SK-N-SH treated with all-trans-retinoic acid at 6 μM for 48 hours (cell line): ENCODE measurements at places on chromosomes 13 and 19.

DNA sequence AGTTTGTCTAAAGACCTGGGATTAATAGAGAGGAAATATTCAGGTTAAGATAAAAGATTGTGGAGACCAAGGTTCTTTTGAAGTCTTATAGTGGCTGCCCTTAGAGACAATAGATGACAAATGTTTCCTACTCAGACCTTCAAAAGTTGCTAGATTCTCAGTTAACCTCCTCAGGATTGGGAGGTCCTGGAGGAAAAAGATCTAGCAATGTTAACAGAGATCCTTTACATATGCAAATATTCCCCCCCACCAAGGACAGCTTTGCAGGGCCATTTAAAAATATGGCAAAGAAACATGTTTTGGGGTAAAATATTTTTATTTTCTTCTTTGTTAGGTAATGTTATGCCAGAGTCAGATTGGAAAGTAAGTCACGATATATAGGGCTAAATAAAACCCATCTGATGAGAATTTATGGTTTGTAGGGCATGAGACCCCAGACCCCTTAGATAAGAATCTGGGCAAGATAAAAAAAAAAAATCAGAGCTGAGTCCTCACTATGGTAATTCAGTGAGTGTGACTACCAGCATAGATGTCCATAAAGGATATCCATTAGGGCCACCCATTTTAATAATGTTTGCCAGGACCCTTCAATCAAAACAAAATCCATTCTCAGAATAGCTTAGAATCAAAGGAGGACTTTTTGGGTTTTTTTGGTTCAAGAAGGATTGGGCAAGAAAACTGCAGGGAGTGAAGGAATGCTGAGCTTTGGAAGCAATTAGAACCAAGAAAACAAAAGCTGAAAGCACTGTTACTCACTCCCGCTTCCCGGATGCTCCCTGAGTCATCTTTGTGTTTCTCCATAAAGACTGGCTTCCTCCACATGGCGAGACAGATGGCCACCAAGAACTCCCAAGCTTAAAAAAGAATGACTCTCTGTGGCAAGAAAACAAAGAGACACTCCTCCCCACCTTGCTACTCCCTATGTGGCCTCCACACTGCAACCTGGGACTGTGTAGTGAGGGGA lies 28.2 kb downstream of the VSTM1 start:
- peak; percentile 72 for ATAC-seq

DNA sequence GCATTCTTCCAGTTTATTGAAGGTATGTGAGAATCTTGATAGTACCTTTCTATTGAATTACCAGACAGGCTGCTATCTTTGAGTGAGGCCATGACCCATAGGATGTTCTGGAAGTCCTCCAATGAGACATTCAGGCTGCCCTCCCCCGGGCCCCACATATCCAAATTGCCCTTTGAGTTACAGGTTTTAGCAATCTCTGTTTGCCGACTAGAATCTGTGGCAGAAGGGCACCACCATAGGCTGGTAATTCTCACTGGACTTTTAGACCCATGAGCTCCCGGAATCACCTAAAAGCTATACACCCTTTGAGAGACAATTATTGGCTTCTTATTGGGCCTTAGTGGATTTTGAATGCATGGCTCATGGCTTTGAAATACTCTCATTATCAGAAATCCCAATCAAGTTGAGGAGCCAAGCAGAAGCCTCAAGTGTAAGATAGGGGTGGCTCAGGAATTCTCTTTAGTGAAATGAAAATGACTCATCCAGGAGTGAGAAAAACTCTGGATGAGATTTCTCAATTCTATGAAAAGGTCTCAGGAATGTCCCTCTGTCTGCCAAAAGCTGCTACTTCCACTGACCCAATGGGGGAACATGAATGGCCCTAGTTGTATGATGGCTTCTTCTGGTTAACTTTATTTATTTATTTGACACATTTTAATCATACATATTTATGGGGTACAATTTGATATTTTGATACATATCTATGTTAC lies 172.1 kb upstream of the CSNK1A1L start:
- ATAC-seq = no peak

DNA sequence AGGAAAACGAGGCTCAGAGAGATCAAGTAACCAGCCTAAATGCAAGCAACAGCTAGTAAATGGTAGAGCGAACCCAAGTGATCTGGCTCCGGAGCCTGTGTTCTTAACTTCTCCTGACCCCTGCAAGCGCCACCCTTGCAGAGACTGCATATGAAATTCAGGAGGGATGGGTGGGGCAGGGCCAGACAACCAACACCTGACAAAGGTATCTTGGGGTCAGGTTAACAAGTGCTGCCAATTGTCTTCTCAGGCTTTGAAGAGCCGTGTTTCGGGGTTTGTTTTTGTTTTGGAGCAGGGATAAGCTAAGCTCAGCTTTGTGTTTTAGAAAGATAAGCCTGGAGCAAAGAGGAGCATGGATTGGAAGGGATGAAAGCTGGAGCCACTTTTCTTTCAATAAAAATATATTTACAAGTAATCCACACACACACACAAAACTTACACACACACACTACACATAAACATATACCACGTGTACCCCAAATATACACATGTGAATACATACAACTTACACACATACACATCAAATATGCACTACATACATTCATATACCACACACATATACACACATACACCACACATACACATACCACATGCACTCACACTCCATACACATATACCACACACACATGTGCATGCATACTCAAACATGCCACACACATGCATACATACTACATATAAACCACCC lies 722.0 kb downstream of the DIAPH3 start:
- no peak for ATAC-seq

- peak; percentile 99 for ATAC-seq
These were observed at the start of gene TGDS for GRCh38 chr13:94595950-94596574. Gene TGDS (minus strand): TSS chr13:94596152. CDS start chr13:94596136, 16 bp downstream.

GRCh38 chr13:35995136-35995535 lies 136.0 kb downstream of the DCLK1 start:
- ATAC-seq = no peak

DNA sequence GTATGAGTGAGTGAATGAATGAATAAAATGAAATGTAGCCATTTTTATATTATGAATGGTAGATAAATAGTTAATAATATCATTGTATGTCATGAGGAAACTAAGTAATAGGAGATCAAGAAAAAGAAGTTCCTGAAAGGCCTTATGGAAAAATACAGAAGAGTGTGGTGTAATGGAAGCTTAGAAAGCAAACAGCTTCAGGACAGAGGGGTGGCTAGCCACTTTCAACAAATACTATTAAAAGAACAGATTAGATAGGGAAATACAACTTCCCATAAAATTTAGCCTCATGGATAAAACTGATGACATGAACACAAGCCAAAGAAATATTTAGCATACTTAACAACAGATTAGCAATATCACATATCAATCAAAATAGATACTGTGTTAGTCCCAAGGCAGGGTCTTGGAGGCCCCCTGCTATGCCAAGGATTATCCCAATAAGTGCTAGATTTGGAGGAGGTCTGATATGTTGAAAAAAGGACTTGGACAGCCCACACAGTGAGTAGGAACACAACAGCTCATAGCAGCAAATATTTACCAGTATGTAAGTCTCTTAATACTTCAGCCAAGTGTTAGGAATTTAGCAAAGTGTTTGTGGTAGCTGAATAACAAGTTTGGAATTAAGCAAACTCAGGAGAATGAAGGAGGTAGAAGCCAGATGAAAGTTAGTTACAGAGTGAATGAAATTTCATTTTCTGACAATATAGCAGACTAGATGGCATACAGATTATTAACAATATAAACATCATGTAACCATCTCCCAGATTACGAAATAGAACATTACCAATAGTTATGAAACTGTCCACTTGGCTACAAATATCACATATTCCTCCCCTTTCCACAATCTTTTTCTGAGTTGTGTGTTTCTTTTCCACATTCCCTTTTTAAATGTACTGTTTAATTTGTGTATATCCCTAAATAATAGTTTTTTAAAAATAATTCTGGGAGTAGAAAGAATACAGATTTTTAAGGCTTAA lies 1632.0 kb downstream of the PCDH9 start:
- peak; percentile 9; the same call in 2 of the 3 replicates for ATAC-seq

GRCh38 chr19:3810708-3811355 lies 24.7 kb upstream of the MATK start:
- ATAC-seq = no peak

- ATAC-seq = no peak
These were observed 202.1 kb upstream of the GPR12 start for GRCh38 chr13:26962671-26963070.

DNA sequence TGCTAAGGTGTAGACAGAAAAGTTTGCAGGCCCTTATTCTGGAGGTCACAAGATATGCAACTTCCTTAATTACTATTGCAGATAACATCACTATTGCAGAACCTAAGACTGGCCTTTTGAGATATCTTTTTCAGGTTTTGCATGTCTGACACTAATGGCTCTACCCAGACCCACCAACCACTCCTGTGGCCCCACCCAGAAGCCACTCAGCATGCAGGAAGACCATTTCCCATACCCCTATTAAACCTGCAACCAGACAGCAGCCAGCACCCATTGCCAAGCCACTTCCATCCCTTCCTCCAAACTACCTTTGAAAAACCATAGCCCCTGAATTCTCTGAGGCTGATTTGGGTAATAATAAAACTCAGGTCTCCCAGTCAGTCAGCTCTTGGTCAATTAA lies 297.6 kb downstream of the SLITRK6 start:
- no peak for ATAC-seq

DNA sequence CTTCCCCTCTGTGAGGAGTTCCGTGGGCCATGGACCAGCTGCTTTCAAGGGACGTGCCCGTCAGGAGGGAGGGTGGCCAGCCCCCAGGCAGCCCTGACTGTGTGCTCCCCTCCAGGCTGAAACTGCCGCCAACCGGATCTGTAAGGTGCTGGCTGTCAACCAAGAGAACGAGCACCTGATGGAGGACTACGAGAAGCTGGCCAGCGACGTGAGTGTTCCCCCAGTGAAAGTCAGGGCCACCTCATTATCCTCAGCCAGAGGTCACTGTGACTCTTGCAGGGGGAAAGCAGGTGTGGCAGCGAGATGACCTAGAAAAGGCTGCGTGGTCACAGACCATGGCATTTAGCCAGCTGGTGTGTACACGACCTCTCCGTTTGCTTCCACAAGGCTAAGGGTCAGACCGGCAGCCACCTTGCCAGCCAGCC lies 29.9 kb downstream of the CAPN12 start:
- no peak for ATAC-seq

GRCh38 chr13:103812971-103813370 lies 746.8 kb upstream of the SLC10A2 start:
- ATAC-seq = no peak

DNA sequence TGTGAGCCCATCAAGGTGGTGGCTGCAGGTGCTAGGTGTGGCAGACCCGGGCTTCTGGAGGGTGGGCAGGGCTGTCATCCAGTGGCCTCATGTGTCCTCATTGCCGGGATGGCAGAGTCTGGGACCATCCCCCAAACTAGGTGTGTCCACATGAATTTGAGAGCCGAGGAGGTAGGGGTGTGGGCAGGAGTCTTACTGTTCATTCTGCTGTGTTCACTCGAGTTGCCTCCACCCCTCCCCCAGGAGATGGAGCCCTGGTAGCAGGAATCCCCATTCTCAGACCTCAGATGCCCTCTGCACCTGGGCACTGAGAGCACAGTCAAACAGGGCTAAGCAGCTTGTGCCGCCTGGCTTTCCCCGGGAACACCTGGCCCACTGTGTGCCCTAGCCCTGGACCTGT lies 22.4 kb downstream of the NAXD start:
- ATAC-seq = no peak

- ATAC-seq = peak; percentile 28
These were observed 16.7 kb upstream of the COLGALT1 start for GRCh38 chr19:17538684-17539237.
